ENCODE measurements at places on chromosomes 1 and 21. TPM values are rescaled to one million over a fixed set of nuclear protein-coding genes. Genes with fewer than 3 reads are reported as not detected.

GRCh38 chr1:197955486-197956394 lies 38.6 kb downstream of the LHX9 start:
- no peak for DNase-seq

DNA sequence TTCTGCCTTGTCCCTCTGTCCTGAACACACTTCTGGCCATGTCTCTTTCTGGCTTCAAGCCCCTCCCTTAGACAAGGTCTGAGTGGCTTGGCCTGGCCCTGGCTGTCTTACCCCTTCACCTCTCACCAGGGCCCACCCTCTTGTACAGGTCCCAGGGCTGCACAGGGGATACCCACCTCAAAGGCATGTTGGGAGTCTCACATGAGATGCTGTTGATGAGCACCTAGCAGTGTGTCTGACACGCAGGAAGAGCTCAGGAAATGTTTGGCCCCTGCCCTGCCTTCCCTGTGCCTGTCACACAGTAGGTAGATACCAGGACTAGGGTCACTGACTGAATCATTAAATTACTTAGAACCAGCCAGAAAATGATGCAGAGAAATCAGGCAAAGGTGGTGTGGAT lies 16.6 kb downstream of the ZNF362 start:
- DNase-seq = no peak

DNA sequence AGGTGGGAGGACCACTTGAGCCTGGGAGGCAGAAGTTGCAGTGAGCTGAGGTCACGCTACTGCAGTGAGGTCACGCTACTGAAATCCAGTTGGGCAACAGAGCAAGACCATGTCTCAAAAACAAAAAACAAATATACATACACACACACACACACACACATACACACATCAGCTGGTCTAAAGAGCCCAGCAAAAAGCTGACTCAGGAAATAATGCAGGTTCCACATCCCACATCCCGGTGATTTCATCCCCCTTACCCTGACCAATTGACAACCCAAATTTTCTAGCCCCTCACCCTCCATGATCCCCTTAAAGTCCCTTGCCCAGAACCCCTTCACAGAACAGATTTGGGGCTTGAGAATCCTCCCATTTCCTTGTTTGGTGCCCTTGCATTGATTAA lies 11.9 kb upstream of the CFHR4 start:
- DNase-seq = no peak

Gene LCE3C
- total RNA-seq = not detected
